ENCODE measurements at places on chromosomes 12 and 14.

GRCh38 chr12:123085066-123085465, 65.8 kb downstream of the PITPNM2 start:
- no peak for DNase-seq

- DNase-seq, result peak; percentile 78
These were observed 36.9 kb downstream of the BCL11B start for GRCh38 chr14:99234961-99235571.

- DNase-seq, result no peak
These were observed 167.0 kb upstream of the ALG10B start for GRCh38 chr12:38149395-38150073.

- no peak for DNase-seq
These were observed 295.2 kb downstream of the SLC16A7 start for GRCh38 chr12:59890896-59891579.

- no peak for DNase-seq
These were observed 28.2 kb downstream of the TBK1 start for GRCh38 chr12:64480148-64480547.

GRCh38 chr12:129201029-129201428, 347.8 kb downstream of the GLT1D1 start:
- DNase-seq, result no peak

- no peak for DNase-seq
These were observed 177.5 kb upstream of the ATF7IP start for GRCh38 chr12:14187966-14188365.

DNA sequence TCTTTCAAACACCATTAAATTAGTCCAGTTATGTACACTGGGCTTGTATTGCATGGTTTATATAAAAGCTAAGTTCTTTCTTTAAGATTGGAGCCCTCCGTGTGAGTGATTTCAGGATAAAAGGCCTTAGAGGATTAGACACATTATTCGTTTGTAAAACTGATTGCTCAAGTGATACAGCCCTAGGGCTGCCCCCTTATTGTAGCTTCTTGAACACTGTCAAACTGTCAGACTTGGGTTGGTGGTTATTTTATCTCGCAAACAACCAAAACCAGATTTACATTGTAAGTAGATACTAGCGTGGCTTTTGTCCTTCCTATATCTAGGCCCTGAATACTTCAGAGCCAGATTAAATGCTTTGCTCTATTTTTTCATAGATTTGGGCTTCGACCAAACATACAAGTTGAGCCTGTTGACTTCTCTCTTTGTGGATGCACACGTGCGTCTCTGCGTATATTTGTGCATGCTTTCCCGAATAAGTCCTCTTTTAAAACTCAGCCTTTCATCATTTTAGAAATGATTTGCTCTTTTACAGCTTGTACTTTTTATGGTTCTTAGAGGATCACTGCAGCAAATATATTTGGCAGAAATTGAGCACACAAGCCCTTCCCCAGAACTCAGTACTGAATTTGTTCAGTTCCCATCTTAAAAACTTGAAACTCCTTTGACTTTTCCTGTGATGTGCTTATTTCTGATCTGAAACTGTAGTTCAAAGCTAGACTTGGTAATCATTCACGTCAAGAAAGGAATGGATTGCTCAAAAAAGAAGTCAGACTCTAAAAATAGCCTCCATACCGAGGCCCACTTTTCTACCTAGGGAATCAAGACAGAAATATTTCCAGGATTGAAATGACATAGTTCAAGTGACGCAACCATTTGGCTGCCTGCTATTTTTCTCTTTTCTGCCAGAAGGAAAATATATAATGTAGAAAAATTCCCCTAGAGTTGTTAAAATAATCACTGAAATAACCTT, 129.5 kb downstream of the ETV6 start:
- DNase-seq, result peak; percentile 91

DNA sequence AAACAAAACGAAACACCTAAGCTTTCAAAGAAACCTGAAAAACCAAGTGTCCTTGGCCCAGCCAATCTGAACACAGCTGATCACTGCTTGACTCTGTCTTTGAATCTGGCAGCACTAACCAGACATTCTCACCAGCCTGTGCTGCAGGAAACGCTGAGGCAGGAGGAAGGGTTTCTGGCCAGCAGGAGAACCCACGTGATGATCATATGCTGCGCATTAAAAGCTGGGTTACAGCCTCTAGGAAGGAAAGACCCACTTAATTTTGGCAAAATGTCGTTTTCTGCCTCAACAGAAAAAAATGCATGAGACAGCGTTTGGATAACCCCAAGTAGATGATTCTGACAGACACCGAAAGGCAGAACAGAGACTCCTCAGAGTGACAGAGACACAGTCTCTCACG, 9.8 kb downstream of the APPL2 start:
- DNase-seq, result peak; percentile 64

DNA sequence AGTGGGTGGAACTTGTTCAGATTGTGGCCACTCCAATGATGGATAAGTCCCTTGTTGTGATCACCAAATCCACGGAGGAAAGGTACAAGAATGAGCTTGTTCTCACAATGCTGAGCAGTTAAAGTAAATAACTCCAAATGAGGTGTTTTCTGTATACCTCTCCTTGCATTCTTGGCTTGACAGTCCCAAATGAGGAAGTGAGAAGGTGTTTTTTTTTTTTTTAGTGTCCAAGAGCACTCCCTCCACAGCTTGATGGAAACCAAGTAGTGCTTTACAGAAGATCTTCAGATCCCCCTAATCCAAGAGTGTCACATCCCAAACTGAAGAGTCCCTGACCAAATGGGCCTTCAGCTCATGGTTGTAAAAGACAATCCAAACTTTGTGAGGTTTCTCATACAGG, 153.6 kb downstream of the ATP23 start:
- no peak for DNase-seq

DNA sequence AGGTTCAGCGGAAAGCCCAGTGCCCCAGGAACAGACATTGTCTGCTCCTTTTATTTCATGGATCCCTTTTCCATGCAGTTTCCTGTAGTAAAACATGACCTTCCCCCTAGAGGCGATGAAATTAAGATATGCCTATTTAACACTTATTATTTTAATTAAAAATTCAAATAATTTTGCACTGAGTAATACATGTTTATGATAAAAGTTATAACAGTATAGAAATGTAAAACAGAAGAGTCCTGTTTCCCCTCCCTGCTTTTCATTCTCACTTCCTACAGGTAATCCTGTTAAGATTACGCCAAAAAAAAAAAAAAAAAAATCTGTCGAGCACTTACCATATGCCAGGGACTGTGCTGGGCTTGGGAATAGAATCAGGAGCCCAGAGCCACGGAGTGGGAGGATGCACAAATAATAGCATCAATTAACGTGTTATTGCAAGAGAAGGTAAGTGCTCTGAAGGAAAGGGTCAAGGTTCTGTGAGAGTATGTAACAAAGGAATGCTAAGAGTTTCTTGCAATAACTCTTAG, 830 bp upstream of the LPCAT3 start:
- no peak for DNase-seq

GRCh38 chr12:118120579-118121363, 15.2 kb upstream of the PEBP1 start:
- DNase-seq, result peak; percentile 61
